Heart right ventricle (tissue), 16 donors: ENCODE measurements at places on chromosomes 7 and 10. TPM values are rescaled to one million over a fixed set of nuclear protein-coding genes. Genes with fewer than 3 reads are reported as not detected.

DNA sequence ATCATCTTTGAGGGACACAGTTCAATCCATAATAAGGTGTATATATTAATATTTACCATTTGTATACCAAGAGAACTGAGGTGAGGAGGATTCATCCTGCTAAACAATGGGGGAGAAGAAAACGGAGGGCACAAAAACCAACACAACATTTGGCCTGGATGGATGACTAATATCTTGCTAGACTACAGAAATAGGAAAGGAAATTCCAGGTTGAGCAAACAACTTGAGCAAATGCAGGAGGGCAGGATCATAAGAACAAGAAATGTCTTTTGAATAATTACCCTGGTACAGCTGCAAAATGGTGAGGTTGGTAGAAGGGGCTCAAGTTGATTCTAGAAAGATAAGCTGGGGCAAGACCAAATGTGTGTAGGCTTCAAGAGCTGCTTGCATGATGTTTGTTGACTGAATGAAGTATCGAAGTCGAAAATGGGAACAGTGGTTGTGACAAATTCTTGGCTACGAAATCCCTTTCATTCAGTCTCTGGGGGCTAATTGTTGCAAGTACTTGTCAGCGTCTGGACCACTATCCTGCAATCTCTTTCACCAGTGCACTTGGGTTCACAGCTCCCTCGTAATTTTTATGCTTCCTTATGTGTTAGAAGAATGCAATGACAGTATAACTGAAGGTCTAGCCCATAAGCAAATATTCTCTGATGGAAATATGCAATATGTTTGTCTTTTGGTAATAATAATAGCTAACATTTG lies 176.2 kb downstream of the PTEN start:
- DNase-seq = no peak

TSPAN33 gene
- 11.6 TPM for total RNA-seq

DNA sequence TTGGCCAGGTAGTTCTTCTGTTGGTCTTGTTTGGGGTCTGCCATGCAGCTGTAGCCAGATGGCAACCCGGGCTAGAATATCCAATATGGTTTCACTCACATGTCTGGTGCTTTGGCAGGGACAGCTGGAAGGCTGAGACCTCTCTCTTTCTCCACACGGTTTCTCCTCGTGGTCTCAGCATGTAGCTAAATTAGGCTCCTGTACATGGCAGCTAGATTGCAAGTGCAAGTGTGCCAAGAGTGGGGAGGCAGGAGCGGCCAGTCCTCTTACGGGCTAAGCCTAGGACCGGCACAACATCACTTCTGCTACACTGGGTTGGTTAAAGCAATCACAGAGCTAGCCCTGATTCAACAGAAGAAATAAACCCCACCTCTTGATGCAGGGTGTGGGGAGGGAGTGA lies 9.3 kb upstream of the PDE1C start:
- peak; percentile 74 for DNase-seq

DNA sequence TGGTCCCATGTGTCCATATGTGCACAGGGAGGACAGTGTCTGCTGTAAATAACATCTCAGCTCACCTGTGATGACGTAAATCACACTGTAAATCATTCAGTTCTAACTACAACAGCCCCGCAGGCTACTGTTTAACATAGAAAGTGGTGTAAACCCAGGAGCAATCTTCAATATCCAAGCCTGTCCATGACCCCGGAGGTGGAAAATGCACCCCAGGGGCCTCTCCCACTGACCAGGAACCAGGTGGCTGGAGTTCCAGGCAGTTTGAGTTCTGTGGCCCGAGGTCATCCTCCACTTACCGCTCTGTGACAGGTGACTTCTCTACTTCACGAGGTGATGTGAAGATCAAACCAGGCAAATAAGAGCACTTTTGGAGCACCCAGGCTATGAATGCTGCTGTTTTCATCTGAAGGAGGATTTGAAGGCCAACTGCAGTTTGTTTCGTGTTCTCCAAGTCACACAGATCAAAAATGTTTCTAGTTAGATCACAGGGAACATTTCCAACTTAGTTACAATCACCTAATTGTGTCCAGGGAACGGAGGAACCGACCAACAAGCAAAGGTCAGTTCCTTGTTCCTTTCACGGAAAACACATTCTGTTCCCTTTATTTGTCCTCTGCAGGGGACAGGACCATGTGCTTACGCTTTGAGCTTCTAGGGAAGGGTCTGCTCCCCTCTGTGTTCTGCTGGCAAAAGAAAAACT lies 131.8 kb downstream of the WDR37 start:
- DNase-seq = no peak

GRCh38 chr7:87581723-87582122 lies 19.0 kb downstream of the ABCB1 start:
- DNase-seq = no peak

- no peak for DNase-seq
Measured at GRCh38 chr10:121362026-121362425, 236.2 kb downstream of the FGFR2 start.

- DNase-seq = no peak
Measured at GRCh38 chr10:133391761-133392518, 2.0 kb upstream of the MTG1 start.

DNA sequence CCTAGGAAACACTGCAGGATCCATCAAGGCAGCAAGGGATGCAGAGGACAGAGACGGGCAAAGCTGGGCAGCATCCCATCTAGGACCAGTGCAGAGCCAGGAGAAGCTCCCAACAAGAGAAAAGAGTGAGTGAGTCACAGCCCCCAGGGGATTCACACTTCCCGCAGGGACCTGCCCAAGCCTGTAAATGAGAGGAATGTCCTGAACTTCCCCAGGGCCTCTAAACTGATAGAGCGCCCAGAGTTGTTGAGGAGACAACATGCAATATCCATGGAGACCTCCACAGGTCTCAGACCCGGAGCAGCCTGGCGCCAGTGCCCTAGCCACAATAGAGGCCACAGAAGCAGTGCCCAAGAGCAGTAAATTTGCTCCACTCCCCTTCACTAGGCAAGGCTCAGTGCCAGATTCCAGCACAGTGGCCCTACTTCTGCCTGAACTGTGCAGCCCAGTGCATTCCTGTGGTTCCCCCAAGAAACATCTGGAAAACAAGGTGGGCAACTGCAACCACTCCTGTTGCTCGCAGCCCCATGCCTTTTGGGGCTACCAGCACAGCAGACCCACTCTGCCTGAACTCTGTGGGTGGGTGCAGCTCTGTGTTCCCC lies 567.5 kb downstream of the POM121L12 start:
- DNase-seq = no peak

GRCh38 chr10:105598207-105598606 lies 957.1 kb downstream of the SORCS3 start:
- DNase-seq = no peak

DNA sequence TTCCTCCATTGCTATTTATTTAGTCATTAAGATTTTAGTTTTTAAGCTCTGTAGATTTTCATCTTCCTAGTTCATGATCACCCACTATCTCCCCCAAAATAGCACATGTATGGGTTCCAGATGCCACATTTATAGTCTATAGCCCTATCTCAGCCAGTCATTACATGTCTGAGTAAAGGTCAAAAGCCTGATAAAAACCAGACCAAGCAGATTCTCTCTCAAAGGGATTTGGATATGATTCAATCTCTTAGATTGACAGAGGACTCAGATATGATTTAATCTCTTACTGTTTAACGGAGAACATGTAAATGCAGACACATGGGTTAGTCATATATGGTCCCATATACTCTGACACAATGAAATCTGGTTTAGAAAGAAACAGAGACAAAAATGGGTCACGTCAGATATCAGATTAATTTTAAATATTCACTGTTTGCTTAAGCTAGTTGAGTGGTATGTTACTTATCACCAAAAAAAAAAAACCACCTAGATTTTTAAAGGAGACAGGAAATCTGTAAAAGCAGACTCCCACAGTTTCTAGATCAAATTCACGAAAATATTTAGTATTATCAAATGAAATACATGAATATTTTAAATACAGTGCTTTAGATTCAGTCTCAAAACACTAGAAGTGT lies 107.0 kb upstream of the LRRN3 start:
- DNase-seq = no peak

- no peak for DNase-seq
Measured at GRCh38 chr7:124762611-124763143, 2.9 kb downstream of the GPR37 start.

DNA sequence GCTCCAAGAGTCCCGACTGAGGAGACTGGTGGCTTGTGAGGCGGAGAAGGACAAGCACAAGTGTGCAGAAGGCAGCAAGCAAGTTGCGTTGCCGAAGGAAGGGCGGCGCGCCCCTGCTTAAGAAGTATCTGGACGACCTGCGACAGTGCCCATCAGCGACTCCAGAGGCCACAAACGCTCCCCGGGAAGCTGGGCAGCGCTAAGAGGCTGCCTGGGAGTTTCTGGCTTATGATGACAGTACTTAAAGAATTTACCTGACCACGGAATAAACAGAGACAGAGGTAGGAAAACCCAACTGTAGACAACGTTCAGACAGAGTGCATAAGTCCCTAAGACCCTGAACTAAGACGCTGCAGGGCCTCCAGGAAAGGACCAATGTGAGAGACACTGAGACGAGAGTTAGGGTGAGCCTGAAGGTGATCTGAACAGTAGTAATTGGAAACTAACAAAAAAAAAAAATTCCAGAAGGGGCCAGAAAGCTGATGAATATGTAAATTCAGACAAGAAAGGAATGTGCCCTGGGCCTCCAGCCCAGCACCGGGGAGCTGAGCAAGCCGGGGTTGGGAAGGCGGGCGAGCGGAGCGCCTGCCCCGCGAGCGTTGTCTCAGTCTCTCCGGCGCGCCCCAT lies 1.0 kb downstream of the OSBPL3 start:
- no peak for DNase-seq

- peak; percentile 51 for DNase-seq
Measured at GRCh38 chr10:89351780-89352597, 24.2 kb downstream of the IFIT3 start.

DNA sequence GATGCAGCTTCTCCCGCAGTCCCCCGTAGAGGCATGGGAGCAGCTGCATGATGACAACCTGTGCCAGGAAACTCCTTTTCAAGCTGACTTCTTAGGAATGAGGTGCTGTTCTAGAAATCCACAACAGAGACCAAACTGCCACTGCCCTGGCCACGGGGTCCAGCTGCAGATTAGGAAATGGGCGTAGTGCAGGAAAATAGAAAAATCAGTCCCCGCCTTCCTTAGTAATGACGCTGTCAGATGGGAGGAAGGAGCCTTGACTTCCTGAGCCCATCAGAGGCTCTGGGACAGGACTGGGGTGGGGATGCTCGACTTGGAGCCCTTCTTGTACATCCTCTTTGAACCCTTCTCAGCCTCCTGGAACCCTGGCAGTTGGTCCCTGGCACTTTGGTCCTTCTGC lies 227.8 kb upstream of the GRB10 start:
- no peak for DNase-seq

NRBF2 gene
- total RNA-seq = 10.1 TPM
